Activated CD4-positive, alpha-beta T cell treated with anti-CD3 and anti-CD28 coated beads, Interleukin-2, amount 10 ng/mL, durations not matched to agents 7 days and 5 days (primary cell): ENCODE measurements at places on chromosomes 13 and 19. TPM values are rescaled to one million over a fixed set of nuclear protein-coding genes. Genes with fewer than 3 reads are reported as not detected.

DNA sequence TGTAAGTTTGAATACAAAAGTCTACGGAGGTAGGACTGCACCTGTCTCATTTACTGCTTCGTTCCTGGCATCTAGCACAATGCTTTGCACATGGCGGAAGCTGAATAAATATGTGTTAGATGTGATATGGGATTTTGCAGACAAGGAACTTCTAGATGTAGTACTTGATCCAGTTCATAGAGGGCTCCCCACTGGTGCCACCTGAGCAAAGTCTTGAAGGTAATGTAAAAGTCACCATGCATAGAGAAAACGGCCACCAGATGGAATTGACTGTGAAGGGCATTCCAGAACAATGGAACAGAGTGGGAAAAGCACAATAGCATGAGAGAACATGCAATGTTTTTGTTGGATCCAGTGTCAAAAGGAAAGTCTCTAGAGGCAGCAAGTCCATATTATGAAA lies 209.3 kb downstream of the HS6ST3 start:
- DNase-seq: no peak
- no peaks in the 10 kb centered on the region for H3K36me3 ChIP-seq
- H3K27ac ChIP-seq: no peak overlapping the region
- no peak overlapping the region for H3K4me3 ChIP-seq

GRCh38 chr19:7419153-7419552 lies 69.7 kb downstream of the PEX11G start:
- no peak overlapping the region for H3K27ac ChIP-seq
- no peak overlapping the region for H3K4me3 ChIP-seq
- H3K27me3 ChIP-seq: no peaks in the 10 kb centered on the region
- H3K4me1 ChIP-seq: peaks cover 2% of the 10 kb centered on the region
- no peak for DNase-seq
- H3K36me3 ChIP-seq: peaks cover 41% of the 10 kb centered on the region

DNA sequence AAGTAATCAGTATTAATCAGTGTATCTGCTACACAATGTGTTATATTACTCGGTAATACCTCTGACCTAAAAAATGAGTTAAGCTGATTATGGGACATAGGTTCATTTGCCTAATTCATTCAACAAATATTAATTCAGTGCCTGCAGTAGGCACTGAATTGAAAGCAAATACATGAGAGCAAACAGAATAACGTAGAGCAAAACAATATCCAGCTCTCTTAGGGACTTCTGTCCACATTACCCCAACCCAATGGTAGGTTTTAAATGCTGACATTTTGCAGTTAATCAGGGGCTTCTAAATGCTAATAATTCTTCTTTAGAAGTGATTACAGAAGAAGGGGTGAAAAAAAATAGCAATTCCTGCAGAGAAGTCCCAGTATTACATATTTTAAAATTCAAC lies 4.9 kb downstream of the RCBTB2 start:
- DNase-seq: no peak
- H3K27me3 ChIP-seq: no peaks in the 10 kb centered on the region
- peaks cover 45% of the 10 kb centered on the region for H3K4me1 ChIP-seq
- H3K4me3 ChIP-seq: no peak overlapping the region
- peaks cover 33% of the 10 kb centered on the region for H3K36me3 ChIP-seq
- H3K27ac ChIP-seq: no peak overlapping the region

The FCHO1 gene
- total RNA-seq: 84.1 TPM

The IRGC gene
- not detected for total RNA-seq

The LPAR2 gene
- total RNA-seq: 59.4 TPM

The PRODH2 gene
- total RNA-seq: not detected
